ENCODE measurements at places on chromosomes 6 and 20. TPM values are rescaled to one million over a fixed set of nuclear protein-coding genes. Genes with fewer than 3 reads are reported as not detected.

GRCh38 chr20:60057123-60057865, 99.1 kb downstream of the CDH26 start:
- DNase-seq, result peak; percentile 64

GRCh38 chr20:17806739-17807441, 107.1 kb downstream of the BANF2 start:
- peak; percentile 91 for DNase-seq

Gene ZNF334
- 11.6 TPM for polyA plus RNA-seq

GRCh38 chr20:55782912-55783253, 222.4 kb downstream of the CBLN4 start:
- no peak for DNase-seq

DNA sequence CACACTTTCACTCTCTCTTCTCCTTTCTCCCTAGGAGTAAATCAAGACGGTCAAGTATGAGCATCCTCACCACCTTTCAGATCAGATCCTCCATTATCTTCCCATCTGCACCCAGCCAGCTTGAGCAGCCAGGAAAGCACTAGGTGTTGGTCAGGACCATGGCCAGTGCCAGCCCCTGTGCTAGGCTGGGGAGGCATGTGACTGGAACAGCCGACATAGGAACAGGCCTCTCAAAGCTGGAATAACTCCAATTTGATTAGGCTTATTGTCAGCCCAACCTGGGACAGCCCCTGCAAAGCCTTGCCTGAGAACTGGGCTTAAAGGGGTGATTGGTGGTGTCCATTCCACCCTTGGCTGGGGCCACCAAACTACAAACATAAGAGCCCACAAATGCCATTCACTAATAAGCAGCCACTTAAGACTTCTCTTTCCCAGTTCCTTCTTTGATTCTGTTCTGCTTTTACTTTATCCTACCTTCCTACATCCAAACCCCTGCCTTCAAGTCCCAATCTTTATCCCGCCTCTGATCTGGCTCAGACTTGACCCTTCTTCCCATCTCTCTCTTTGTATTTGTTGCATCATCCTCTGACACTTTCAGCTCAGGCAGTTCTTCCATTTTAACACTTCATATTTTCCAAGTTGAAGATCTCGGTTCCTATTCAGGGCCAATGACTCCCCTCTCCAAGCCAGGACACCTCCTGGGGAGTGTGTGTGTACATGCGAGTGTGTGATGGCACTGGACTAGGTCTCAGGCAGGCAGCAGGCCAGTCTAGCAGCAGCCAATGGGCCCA, 4.5 kb upstream of the TREM2 start:
- DNase-seq, result no peak

Gene MCHR2
- polyA plus RNA-seq, result not detected

DNA sequence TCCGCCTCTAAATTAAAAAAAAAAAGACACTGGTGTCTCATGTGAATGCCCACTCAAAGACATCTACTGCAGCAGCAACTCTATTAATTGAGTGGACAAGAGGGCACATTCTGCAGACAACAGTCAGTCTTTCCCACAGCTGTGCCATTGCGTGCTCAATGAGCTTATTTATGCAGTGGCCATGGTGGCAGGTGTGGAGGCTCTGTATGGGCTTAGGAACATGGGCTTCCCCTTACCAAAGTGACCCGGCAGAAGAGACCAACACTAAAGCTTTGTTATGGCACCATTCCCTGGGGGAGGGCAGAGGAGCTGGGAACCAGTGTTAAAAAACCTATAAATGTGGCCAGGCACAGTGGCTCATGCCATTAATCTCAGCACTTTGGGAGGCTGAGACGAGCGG, 4.2 kb upstream of the VAPB start:
- no peak for DNase-seq

GRCh38 chr6:130964808-130965604, 98.0 kb downstream of the EPB41L2 start:
- no peak for DNase-seq

Gene C6orf52
- 0.80 TPM for polyA plus RNA-seq

DNA sequence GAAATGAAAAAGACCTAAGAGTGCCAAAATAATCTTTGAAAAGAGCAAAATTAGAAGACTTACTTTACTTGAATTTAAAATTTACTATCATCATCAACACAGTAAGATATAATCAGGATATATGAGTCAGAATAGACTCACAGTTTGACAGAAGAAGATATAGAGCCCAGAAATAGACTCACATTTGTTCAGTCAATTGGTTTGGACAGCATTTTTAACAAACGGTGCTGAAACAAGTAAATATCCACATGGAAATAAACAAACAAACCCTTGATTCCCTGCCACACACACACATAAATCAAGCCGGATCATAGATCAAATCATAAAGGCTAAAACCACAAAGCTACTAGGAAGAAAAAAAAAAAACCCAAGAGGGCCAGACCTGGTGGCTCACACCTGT, 291.1 kb downstream of the ADGRG6 start:
- no peak for DNase-seq

Gene FHL5
- polyA plus RNA-seq, result 2.4 TPM

DNA sequence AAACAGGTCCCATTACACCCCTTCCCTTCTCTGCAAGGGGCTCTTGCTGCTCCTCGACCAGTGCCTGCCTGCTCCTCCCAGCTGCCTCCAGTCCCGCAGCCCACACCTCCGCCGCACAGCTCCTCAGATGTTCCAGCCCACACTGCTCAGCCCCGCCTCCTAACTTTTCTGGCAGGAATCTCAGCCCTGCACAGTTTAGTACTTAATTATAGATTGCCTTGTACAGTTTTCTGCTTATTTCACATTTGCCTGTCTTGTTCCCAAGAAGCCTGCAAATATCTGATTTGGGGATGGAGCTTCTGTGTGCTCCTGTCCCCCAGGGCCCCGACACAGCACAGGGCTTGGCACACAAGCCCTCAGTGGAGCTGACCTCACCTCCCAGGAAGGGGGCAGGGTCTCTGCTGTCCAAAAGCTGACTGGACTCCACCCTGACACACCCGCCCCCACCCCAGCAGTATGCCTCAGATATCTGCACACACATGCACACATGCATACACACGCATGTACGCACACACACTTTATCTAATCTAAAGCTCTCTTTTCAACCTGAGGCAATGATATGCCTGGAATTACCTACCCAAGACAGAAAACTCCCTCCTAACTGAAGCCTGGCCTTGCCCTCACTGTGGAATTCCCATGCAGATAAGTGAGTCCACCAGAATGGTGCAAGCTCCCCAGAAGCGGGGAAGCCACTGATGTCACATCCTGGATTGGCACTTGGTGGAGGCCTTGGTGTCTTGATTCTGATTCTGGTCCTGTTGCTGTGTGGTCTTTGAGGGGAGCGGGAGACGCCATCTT, 1.2 kb upstream of the PNPLA1 start:
- no peak for DNase-seq

DNA sequence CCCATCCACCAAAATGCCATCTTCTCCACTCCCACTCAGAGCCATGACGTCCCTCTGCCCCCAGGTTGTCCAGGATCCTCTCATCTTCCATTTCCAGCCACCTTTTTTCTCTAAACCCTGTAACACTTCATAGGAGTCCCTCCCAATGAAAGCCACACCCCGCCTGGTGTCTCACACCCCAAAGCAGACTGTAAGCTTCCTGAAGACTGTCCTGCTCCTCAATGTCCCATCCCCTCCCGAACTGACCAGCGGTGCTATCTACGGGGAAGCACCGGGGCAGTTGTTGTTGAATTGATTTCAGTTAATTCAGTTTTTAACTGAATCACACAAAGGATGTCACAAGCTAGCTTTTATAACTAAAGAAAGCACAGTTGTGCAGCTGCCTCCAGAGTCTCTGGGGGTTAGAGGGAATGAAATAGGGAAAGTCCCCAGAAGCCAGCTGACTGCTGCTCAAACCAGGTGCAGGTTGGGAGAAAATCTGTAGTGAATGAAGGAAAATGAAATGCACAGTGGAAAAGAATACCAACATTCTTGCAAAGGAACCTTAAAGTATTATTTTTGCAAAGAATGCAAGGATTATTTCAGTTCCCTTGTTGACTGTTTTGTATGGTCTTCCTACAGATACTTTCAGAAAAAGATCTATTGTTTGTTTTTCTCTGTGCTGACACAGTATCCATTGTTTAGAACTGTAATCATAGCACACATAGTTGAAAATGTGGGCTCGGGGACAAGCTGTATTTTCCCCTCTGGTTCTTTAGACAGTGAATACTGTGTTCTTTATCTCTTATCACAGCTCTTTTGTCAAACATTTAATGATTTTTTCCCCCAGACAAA, 222.6 kb upstream of the QKI start:
- no peak for DNase-seq

DNA sequence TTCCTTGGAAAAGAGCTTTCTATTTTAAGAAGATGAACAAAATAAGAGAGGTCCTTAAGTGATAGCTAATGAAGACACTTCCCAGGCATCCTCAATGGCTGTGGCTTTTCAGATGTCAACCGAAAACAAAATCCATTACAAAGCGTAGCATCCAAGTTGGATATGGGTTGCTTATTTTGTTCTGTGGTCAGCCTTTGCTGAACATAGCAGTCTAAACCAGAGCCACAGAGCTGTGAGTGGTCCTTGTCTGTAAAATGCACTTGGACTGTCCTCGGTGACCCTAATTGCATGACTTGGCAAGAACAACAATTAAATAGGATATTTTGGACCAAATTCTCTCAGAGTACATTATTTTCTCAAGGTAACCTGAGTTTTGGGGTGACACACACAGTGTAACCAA, 10.4 kb upstream of the BFSP1 start:
- DNase-seq, result no peak

- DNase-seq, result no peak
These were observed 90.4 kb downstream of the CEP162 start for GRCh38 chr6:84137051-84137375.

Gene ADGRG6
- 1.6 TPM for polyA plus RNA-seq

- no peak for DNase-seq
These were observed 2.5 kb downstream of the NTSR1 start for GRCh38 chr20:62710886-62711702.

GRCh38 chr6:107535626-107536025, 45.7 kb downstream of the SOBP start:
- no peak for DNase-seq

Gene PPIL6
- 1.1 TPM for polyA plus RNA-seq

DNA sequence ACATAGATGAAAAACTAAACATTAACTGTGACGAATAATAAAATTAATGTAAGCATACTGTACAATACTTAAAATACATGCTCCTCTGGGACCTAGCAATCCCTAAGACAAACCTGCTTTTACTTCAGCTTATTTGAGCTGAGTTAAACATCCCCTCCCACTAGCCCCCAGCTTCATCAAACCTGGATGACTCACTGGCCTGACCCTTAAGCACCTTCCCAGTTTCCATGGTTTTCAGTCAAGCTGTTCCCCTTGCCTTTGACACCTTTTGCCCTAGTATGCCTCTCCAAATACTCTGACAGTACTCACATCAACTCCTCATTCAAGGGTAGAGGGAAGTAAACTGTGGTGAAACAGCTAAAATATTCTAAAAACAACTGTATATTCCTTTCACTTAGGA, 4.2 kb downstream of the ELOVL4 start:
- no peak for DNase-seq

Gene DYNLT2
- polyA plus RNA-seq, result 2.9 TPM

DNA sequence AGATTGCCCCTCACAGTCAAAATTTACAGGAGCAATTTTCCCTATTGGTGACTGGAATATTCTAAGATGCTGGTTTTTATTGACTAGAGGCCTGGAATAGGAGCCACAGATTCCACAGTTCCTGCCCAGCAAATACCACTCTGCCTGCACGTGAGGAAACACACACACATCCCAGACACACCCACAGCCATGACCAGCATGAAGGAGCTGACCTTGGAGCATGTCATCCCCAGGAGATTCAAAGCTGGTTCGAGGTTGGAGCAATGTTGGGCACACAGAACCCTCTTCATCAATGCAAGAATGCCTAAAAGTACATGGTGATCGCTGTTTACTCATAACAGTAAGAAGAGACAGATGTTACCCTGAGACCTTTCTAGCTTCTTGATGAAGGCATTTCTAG, 244.6 kb upstream of the FOXQ1 start:
- DNase-seq, result no peak

- no peak for DNase-seq
These were observed 47.9 kb upstream of the IL17A start for GRCh38 chr6:52138284-52138683.

GRCh38 chr6:168875811-168876576, 377.7 kb downstream of the THBS2 start:
- no peak for DNase-seq

Gene DLK2
- 0.30 TPM for polyA plus RNA-seq

Gene CEP250
- polyA plus RNA-seq, result 16.2 TPM

GRCh38 chr6:138372711-138373463, 4.8 kb upstream of the SMIM28 start:
- no peak for DNase-seq

DNA sequence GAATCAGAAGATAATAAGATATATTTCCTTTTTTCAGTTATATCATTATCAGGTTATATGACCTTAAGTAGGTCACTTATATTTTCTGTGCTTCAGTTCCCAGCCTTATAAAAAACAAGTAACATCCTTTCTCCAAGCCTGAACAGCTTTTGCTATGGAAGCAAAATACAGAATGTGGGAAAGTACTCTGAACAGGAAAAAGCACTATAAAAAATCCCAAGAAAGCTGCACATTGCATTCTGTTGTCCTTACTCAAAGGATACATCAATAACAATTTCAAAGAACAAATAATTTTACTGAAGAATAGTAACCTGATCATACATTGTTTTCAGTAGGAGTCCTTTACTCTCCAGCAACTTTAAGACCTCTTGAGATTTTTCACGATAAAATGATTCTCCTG, 56.4 kb downstream of the SLC35A1 start:
- DNase-seq, result no peak

Gene B3GAT2
- 0.04 TPM for polyA plus RNA-seq

DNA sequence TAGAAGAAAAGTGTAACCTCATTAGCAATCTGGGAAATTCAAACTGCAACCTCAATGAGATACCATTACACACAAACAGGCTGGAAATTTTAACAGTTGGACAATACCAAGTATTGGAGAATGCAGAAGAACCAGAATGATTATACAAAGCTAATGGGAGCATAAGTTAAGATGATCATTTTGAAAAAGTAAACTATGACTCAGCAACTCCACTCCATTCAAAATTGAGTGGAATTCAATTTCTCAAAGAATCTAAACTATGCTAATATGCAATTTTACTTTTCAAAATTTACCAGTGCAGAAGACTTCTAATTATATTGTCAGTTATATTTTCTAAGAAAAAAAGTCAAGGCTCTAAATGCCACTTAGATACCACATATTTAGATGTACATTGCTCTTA, 17.2 kb downstream of the GPLD1 start:
- no peak for DNase-seq

- DNase-seq, result no peak
These were observed 87.2 kb downstream of the FKBP5 start for GRCh38 chr6:35601331-35602132.

Gene C2
- polyA plus RNA-seq, result 0.63 TPM

DNA sequence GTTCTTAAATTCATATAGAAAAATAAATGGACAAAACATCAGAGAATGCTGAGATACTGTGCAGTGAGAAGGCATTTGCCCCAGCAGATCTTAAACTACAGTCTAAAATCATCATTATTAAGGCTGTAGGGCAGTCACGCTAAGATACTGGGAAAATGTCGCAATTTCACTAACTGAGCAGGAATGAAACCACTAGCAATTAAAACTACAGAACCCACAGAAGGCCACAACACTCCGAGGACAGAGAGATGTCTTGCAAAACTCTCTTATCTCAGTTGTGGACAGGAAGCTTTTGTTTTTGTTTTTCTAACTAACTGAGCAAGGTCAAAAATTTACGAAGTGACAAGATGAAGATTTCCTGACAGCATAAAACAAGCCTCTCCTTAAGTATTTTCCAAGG, 18.2 kb downstream of the GNAS-AS1 start:
- DNase-seq, result no peak

Gene MAK
- 0.33 TPM for polyA plus RNA-seq

Gene RBPJL
- polyA plus RNA-seq, result 1,163 TPM

Measured in pancreas (tissue), 10 donors.